T-helper 2 cell (primary cell): ENCODE measurements at places on chromosomes 2 and 18.

DNA sequence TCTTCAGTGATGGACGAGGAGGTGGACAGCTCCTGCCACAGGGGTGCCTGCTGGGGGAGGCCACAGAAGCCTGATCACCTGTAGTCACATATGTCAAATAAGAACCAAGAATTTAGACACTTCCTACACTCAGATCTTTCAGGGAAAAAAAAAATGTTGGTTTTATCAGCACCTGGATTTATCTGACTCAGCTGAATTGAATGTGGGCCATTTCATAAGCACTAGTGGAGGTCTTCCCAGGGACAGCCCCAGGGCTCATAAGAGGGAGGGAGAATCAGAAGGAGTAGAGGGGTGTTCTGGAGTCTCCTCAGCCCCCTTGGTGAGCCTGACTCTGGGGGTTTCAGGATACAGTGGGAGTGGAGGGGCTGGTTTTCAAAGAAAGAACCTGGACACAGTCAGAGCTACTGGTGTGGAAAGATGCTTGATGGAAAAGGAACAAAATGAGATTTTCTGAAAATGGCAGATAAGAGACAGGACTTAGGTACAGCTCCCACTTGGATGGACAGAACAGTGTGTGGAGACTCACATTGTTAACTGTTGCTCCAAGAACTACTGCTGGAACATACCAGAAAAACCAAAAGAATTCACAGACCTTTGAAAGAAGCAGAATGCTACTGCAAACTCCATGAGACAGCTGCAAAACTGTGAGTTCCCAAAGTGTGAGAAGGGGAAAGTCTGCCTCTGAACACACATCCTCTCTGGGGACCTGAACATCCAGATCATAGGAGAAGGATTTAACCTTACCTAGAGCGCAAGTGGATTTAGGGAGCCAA lies 45.4 kb downstream of the LCT start:
- no peak for DNase-seq

- no peak for DNase-seq
Measured at GRCh38 chr2:119431976-119432850, 559 bp downstream of the TMEM37 start.

DNA sequence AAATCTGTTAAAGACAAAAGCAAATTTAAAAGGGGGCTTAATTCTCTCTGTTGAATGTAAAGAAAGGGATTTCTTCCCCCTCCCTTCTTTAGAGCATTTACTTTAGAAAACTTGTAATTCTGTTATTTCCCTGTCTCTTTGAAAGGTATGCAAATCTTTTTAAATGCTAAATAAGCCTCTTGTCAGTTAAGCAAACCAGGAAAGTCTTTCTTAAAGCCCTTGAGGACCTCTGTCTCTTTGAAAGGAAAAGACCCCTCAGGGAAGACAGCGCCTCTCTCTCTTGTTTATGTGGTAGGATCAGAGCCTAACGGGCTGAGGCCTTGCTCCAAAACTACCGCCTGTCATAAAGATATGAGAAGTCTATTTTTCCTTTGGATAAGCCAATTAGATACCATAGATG lies 139.9 kb upstream of the CDH7 start:
- DNase-seq: no peak

- no peak for DNase-seq
Measured at GRCh38 chr2:50753234-50753633, 278.7 kb downstream of the NRXN1 start.

- no peak for DNase-seq
Measured at GRCh38 chr2:68385220-68385906, 20.3 kb downstream of the PLEK start.

GRCh38 chr2:8403876-8404275 lies 278.0 kb upstream of the ID2 start:
- DNase-seq: no peak

- no peak for DNase-seq
Measured at GRCh38 chr18:62522178-62522503, 684 bp upstream of the ZCCHC2 start.

DNA sequence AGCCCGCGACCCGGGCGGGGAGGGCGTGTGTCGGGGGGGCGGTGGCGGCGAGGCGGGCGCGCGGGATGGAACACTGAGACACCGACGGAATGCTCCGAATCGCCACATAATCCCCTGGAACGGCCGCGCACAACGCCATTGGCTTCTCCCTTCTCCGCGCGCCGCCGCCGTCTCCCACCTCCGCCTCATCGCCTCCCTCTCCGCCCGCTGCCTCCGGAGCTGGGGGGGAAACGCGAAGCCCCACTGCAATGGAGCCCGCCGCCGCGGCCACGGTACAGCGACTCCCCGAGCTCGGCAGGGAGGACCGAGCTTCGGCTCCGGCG lies at the start of gene PHLPP1:
Gene PHLPP1 (plus strand): TSS at position 106 of the 323 bp plus-strand sequence. CDS start 143 bp downstream, at position 249.
- DNase-seq: no peak

DNA sequence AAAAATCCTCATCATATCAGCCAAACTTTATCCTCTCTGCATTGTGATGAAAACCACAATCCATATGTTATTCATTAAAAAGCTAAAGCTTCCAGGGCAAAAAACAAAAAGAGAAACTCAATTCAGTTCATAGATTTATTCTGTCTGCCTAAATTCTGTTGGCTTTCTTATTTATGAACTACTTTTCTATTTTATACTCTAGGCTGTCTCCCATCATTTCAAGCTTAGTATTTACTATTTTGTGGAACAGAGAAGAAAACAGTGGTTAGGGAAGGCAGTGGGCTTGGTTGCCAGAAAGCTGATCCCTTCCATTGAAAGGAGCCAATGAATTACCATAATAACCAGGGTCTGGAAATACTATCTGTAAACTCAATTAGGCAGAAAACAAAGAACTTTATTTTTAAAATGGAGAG lies 71.8 kb downstream of the RAPH1 start:
- no peak for DNase-seq

- DNase-seq: no peak
Measured at GRCh38 chr2:84435345-84436025, 23.6 kb downstream of the SUCLG1 start.

DNA sequence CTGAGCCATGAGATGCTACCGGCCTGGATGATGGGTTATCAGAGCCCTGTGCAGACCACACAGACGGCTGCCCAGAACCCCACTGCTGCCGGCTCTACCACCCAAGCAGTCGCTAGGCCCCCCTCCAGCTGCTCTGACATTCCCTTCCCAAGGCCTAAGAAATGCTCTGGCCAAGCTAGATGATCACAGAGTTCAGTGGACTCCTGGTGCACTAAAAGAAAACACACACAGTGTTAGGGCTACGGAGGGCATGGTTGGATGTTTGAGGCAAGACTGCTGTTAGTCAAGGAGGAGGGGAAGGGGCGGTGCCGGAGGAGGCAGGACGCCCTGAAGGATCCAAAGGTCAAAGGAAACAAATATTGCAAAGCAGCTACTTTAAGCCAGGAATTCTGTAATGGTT lies 174.5 kb downstream of the MYCN start:
- DNase-seq: no peak

GRCh38 chr2:223297788-223298187 lies 245.8 kb downstream of the KCNE4 start:
- DNase-seq: no peak

DNA sequence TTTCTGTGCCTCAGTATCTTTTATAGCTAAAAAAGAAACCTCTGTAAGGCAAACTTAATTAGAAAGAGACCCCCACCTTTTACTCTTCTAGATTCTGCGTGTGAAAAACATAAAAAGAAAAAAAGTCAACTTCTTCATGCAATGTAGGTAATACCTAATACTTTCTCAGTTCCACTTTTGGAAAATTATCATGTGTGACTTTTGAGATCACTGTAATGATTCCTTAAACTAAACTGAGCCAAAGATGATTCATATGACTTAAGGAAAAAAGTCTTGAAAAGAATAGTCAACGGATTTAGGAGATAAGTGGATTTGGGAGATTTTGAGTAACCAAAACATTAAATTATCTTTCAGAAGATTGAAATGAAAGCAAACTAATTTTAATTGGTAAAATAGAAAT lies 48.9 kb downstream of the PLEKHA3 start:
- no peak for DNase-seq

- DNase-seq: peak; percentile 30
Measured at GRCh38 chr2:26469092-26469710, 8.7 kb downstream of the OTOF start.

DNA sequence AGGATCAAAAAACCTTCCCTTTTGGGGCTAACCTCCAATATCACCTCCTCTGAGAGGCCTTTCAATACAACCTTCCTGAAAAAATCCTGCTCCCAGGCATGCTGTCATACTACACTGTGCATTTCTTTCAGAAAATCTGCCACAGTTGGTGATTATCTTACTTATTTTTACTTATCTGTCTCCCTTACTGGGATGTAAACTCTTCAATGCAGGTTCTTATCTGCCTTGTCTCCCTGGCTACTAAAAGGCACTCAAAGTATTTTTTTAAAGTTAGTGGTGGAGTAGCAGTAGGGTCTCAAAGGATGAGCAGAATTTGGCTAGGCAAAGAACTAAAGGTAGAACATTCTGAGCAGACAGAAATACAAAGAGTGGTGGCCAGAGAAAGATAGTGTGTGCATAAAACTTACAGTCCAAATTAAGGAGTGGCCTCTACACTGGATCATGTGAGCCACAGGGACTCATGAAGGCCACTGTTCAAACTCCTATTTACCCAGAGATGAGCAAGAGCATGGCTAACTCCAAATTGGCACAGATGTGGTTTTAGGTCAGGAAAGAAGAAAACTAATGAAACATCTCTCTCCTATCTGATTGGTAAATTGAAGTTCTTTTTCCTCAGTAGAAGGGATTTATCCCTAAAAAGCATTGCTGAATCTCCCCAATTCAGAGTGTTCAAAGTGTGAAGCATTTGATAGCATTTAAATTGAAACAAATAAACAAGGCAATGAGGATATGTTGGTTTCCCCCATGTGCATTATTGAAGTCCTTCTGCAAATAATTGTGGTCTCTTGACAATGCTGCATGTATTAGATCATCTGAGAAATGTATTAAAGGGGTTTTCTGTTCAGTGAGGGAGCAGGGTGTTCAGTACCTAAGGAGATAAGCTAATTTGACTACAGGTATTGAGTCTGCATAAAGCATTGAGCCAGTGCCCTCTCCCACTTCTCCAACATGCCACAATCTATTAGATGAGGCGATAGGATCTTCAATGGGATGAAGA lies 285.5 kb downstream of the MREG start:
- no peak for DNase-seq

DNA sequence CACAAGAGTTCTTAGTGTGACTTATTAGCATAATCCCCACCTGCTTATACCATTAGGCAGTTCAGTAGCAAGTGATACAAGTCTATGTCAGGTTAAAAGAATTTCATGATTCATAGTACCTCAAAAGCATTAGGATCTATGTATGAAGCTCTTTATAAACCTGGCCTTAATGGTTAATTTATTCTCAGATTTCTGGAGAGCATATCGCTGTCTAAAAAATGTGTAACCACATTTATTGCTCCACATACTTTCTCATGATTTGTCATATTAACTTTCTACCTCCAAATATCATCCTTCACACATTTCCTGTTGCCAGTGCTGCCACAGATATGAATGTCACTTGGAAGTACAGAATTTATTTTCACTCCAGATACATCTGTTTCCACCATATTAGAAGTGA lies 332.8 kb upstream of the MAP2 start:
- no peak for DNase-seq

DNA sequence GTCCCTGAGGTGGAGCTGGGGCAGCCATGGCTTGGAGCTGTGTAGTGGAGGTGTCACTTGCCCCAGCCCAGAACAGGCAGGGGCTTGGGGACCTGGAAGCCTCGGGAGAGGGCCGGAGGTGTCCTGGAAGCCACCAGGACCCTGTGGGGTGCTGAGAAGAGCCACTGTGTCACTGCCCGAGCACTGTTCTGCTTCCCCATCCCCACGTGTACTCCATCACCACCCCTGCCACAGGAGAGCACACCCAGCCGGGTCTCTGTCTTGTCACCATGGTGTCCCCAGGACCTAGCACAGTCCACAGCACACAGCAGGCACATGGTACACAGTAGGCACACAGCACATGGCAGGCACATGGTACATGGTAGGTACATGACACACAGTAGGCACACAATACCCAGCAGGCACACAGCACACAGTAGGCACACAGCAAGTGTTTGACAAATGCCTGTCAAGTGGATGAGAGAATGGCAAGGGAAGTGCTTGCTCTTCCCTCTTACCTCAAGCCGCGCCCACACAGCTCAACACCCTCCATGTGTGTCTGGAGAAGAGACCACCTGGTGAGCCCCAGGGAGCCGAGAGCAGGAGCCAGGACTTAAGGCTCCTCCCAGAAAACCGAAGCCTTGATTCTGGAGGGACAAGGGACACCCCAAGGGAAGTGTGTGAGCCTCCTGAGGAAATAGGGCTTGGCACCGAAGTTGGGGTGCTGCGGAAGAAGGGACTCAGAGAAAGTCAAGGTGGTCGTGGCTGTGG lies 13.3 kb downstream of the MBP start:
- no peak for DNase-seq

- no peak for DNase-seq
Measured at GRCh38 chr2:9617749-9618148, 13.0 kb downstream of the YWHAQ start.

DNA sequence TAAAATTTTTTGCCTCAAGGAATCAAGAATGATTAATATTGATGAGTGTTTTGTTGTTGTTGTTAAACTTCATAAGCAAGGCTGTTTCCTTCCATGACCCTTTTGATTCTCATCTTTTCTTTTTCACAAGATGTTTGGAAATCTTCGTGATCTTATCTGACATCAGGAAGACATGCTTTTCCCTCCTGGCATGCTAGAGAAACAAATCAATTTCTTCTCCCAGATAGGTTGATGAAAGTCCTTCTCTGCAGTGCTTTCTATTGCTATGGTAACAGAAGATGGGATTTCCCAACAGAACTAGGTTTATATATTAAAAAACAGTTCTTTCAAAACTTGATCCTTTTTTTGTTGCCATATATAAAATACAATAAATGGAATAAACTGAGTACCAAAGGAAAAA lies 85.2 kb downstream of the EML6 start:
- no peak for DNase-seq

GRCh38 chr2:20961858-20962257 lies 82.0 kb downstream of the APOB start:
- no peak for DNase-seq

- DNase-seq: no peak
Measured at GRCh38 chr18:72762515-72763122, 105.2 kb downstream of the NETO1 start.

DNA sequence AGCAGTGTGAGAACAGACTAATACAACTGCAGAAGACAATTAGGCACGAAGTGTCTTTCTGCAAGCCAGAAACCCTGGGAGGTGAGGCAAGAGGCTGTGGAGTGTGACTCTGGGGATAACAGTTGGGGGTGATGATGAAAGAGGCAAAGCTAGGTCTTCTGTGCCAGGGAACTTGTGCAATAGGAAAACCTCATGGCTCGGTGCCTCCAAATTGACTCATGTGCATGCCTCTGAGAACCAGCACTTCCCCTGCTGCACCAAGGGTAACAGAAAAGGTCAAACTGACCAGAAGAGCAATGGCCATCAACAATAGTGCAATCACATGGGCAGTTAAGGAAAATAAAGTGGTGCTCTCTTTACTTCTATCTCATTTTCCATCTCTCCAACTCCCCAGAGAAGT lies 136.4 kb downstream of the SCG2 start:
- DNase-seq: no peak

DNA sequence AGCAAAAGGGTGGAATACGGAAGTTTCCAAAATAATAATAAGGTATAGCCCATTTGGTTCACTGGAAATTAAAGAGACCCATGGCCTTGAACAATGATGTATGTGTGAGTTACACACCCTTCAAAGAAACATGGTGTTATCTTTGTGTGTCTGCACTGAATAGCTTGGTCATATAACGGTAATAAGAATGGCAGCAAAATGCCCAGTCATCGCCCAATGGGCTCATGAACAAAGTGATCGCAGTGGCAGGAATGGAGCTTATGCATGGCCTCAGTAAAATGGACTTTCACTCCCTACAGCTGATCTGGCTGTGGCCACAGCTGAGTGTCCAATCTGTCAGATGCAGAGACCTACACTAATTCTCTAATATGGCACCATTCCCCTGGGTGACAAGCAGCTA lies 201.3 kb downstream of the RPIA start:
- DNase-seq: no peak
